ENCODE measurements at places on chromosomes 1 and 21.

DNA sequence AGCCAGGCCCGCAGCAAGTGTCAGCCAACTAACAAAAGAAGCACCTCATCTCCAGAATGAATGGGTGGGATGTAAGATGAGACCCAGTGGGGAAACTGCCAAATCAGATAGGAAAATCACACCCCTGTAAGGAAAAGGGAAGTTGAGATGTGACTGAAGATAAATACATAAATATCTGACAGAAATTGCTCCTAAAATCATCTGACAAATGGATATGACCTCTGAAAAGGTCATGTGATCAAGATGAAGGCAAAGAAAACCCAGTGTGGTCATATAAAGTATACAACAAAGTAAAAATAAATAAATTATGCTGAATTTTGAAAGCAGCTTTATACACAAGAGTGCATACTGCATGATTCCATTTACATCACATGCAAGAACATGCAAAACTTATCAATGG, 12.7 kb downstream of the SIPA1L2 start:
- DNase-seq: no peak

DNA sequence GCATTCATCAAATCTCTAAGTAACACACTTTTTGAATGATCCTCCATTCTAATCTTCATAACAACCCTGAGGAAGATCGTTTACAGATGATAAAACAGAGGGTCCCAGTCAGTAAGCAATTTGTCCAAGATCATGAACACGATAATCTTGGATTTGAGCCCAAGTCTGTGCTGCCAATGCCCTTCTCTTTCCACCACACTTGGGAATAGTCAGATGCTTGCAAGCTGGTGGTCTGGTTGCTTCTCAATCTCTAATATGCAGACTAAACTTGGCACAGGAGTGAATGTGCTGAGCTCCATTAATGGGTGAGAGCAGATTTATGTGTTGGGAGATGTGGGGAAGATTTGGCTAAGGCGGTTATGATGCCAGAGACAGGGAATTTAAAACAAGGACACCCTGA, 430.6 kb upstream of the DAB1 start:
- no peak for DNase-seq

DNA sequence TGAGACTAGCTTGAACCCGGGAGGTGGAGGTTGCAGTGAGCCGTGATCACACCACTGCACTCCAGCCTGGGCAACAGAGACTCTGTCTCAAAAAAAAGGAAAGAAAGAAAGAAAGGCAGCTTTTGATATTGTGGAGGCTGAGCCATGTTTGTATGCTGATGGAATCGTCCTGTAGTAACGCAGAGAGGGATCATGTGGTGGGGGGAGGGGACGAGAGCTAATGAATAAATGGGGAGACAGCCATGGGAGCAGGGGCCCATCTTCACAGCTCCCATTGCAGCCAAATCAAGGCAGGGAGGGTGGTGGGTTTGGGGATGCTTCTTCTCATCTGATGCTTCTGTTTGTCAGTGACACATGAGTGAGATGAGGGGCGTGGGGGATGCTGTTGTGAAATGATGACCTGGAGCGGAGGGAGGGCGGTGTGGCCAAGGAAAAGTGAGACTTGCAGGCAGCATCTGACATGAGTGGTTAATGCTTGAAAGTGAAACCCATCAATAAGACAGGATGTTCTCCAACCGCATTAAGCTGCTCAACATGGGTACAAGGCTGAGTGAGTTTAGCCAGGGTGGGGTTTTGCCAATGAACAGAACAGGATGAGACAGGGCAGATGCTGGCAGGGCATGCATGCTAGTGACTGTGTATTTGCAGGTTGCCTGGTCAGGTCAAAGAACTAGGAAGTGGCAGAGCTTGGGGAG, 16.7 kb downstream of the SPATA21 start:
- DNase-seq: no peak

DNA sequence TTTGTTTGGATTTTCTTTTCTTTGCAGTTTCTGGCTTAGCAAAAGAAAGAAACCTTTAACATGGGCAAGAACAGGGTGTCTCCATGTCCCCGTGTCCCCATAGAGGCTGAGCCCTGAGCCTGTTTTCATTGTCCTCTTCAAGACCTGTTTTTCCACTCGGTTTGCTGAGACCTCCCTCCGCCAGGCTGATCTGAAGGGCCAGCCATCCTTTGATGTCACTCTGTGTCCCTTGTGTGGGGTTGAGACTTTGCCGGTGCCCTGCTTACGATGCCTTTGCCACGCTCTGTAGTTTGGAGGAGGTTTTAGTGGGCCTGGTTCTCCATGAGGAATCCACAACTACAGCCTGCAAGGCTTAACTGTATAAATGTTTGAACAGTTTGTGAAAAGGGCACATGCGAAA, 23.8 kb downstream of the IFNGR2 start:
- no peak for DNase-seq
